Left lung (tissue), 14 donors: ENCODE measurements at places on chromosomes 11 and 22.

DNA sequence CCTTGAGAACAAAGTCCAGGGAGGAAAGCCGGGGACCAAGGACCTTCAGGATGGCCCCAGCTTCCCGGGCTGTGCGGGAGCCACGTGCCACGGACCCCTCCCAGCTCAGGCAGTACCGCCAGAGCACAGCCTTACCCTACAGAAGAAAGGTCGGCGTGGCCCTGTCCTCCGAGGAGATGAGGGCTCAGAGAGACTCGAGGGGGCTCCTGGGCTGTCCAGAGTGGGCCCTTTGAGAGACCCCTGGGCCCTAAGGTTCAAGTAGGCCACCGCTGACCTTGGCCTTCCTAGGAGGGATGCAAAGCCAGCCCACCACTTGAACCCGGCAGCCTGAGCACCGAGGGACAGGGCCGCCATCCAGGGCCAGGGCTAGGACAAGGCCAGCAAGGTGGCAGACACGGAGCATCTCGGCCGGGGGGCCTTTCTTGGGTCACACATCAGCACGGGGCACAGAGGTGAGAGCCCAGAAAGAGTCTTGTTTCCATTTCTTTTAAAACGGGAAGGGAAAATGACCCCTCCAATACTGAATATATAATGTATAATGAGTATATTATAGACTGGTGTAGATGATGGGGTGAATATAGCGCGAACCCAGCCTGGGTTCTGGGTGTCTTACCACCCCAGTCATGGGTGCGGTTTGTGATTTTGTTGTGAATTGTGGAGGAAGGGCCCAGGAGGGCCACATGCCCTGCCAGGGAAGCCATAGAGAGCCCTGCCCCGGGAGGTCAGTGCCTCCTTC lies 34.4 kb upstream of the PPARA start:
- DNase-seq: no peak

DNA sequence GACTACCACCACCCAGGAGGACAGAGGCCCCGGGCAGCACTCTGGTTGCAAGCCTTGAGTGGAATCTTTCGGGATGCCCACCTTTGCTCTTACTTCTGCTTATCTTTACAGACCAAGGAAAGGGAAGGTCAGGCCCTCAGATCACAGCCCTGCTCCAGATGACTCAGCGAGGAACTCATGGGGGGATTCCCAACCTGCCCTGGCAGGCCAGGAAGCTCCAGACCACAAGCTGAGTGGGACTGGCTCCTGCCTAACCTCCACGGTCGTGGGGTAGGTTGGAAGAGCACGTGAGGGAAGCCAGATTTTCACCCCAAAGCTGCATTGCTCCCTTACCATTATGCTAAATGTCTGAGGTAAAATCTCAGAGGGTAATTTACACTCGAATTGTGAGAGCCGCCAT lies 11.8 kb downstream of the TBC1D10A start:
- no peak for DNase-seq

DNA sequence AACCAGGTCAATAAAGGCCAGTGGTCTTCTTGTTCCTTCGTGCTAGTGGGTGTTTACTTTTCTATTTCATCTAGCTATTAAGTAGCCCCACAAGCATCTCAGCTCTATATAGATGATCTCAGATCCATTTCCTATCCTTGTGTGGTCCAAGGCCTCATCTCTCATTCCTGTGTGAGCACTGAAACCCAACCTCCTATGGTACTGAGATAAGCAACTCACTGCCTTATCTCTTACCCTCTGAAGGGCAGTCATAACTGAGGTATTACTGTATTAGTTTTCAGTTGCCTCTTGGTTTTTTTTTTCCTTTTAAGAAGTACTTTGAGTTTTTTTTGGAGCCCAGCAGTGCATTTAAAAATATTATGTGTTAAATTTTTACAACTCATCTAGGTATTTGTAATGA lies 28.3 kb downstream of the ACER3 start:
- DNase-seq: no peak

DNA sequence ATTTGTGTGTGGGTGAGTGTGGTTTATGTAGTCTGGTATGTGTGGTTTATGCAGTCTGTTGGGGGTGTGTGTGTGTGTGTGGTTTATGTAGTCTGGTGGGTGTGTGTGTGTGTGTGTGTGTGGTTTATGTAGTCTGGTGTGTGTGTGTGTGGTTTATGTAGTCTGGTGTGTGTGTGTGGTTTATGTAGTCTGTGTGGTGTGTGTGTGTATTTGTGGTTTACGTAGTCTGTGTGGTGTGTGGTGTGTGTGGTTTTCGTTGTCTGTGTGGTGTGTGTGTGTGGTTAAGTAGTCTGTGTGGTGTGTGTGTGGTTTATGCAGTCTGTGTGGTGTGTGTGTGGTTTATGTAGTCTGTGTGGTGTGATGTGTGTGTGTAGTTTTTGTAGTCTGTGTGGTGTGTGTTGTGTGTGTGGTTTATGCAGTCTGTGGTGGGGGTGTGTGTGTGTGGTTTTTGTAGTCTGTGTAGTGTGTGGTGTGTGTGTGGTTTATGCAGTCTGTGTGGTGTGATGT lies 26.2 kb upstream of the PARVG start:
- DNase-seq: no peak
